ENCODE measurements at places on chromosomes 6 and 20. TPM values are rescaled to one million over a fixed set of nuclear protein-coding genes. Genes with fewer than 3 reads are reported as not detected.

ISM1 gene
- 1.4 TPM for total RNA-seq

TCF15 gene
- total RNA-seq = 0.23 TPM

GFOD1 gene
- total RNA-seq = 12.3 TPM

CLVS2 gene
- not detected for total RNA-seq

LRRC73 gene
- total RNA-seq = 0.11 TPM

ZNF341 gene
- total RNA-seq = 5.0 TPM

WFDC10B gene
- total RNA-seq = not detected

INSM1 gene
- 0.76 TPM for total RNA-seq

DDX27 gene
- total RNA-seq = 45.2 TPM

IL17A gene
- not detected for total RNA-seq

MYCT1 gene
- total RNA-seq = not detected

GRM1 gene
- total RNA-seq = not detected

MUC22 gene
- total RNA-seq = not detected

GRCh38 chr20:56987986-56988385, 278.5 kb downstream of the BMP7 start:
- DNase-seq = no peak

DNA sequence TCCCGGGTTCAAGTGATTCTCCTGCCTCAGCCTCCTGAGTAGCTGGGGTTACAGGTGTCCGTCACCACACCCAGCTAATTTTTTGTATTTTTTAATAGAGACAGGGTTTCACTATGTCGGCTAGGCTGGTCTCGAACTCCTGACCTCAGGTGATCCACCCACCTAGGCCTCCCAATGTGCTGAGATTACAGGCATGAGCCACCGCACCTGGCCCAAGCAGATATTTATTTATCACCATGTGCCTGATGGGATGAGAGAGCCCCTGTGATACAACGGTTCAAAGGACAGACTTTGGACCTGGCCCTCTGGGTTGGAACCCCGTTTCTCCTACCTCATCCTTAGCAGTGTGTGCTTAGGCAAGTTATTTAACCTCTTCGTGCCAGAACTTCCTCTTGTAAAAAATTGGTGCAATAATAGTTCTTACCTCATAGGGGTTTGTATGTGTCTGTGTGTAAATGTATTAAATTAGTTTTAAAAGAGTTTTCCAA, 19.2 kb upstream of the STK38 start:
- DNase-seq = no peak

- no peak for DNase-seq
These were observed 263.4 kb downstream of the NKAIN2 start for GRCh38 chr6:124066946-124067552.

DNA sequence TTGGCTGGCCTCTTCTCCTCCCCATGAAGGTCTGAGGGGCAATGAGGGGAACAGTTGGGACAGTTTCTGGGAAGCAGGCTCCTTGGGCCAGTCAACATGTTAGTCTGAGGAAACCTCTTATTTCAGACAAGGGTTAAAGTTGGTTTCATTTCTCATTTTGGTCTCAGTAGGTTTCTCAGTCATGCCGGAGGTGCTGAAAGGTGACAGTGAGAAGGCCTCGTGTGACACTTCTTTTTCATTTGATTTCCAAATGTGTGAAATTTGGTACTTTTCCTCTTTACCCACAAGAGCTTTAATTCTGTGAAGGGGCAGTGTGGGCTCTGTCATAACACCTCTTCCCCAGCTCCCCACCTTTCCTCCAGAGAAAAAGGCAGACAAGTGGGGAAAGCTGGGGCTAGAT, 7.5 kb upstream of the GLP1R start:
- no peak for DNase-seq

DNA sequence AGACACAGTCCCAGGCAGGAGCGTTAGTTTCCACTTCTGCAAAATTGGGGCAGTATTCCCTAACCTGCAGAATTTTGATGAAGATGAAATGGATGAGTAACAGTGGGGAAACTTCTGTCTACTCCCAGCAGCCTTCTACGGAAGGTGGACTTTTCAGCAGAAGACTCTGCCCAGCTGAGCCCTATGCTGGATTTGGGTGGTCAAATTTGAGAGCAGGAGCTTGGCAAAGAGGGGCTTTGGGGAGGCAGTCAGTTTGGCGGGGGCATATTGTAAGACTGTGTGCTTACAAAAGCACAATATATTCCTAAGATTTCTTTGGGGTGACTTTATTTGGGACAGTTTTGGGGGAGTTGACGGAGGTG, 5.4 kb upstream of the SDCBP2 start:
- DNase-seq = no peak

- DNase-seq = no peak
These were observed 32.6 kb downstream of the HDGFL1 start for GRCh38 chr6:22601984-22602383.

DNA sequence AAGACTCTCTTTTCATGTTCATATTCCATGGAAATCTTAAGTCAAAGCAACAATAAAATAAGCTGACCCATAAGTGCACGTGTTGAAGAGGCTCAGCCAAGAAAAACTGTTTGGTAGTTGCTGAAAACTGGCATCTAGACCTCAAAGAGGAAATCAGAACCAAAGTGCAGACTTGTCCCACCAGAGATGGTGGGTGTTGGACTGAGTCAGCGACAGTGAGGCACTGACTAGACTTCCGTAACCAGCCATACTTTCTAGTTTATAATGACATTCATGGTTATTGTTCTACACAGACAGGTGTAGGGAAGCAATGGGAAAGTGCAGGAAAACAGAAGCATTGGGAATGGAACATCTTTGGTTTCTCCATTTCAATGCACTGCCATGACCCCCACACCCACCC, 175.7 kb upstream of the AGPAT4 start:
- no peak for DNase-seq

- DNase-seq = no peak
These were observed 76.7 kb downstream of the GPR6 start for GRCh38 chr6:110054664-110055386.

GRCh38 chr6:137430954-137431353, 63.2 kb downstream of the OLIG3 start:
- no peak for DNase-seq

GRCh38 chr6:142669471-142670351, 275.3 kb downstream of the HIVEP2 start:
- DNase-seq = no peak

GRCh38 chr20:50993876-50994275, 29.0 kb downstream of the KCNG1 start:
- DNase-seq = no peak

DNA sequence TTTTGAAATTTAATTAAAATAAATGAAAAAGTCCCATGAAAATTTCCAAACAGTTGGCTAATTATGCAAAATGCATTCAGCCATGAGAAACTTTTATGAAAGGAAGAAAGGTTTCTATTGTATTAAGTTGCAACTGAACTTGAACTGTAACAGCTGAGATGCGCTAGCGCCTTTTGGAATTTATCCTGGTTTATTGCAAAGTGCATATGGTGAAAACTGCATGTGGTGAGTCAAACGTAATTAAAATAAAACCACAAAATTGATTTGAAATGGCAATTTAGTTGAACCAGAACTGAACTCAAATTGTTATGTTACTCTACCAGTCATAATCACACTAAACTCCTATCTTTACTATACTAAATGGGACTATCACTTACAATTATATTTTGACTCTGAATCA, 46.4 kb upstream of the COL21A1 start:
- DNase-seq = no peak

- DNase-seq = no peak
These were observed 721.1 kb downstream of the QKI start for GRCh38 chr6:164135511-164136132.

- no peak for DNase-seq
These were observed 3.9 kb upstream of the PRDM13 start for GRCh38 chr6:99602520-99603420.

DNA sequence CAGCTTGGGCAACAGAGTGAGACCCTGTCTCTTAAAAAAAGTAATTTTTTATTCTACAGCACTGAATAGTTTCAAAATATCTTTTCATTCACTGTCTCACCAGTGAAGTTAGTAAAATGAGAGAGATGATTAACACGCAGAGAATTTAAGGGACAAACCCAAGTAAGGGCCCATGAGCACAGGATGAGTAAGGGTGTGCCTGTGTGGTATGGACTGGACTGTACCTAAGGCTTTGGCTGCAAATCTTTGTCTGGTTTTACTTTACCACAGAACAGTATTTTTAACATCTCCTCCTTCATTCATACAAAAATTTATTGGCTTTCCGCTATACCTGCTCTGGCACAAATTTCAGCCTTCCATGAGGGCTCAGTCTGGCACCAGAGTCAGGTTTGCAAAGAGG, 433.3 kb downstream of the UTRN start:
- DNase-seq = no peak

- DNase-seq = peak; percentile 9
These were observed 45.8 kb downstream of the QKI start for GRCh38 chr6:163460307-163460782.

GRCh38 chr6:11042750-11043377, 1.2 kb downstream of the ELOVL2 start:
- no peak for DNase-seq

- no peak for DNase-seq
These were observed 420.9 kb downstream of the CDKAL1 start for GRCh38 chr6:20955131-20955530.

DNA sequence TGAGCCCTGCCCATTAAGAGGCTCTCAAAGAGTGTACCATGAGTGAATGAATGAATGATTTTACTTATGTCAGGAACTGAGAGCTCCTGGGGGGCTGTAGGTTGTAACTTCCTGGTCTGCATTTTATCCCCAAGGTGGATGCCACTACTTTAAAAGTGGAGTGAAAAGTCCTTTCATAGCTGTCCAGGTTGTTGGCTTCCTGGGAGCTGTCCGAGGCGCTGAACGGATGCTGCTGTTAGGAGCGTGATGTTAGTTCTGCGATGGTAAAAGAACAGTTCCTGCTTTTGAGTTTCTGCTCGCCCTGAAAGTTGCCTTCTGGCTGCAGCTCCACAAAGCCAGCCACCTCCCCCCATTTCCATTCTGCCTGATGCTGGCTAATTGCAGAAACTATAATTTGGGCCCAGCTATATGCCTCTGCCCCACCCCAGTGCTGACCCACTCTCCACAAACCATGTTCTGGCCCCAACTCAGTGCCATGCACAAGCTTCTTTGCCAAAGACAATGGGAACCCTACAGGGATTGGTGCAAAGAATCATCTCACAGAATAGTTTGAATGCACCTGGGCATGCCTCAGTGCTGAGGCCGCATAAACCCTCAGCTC, 330.9 kb upstream of the CDH4 start:
- DNase-seq = no peak

DNA sequence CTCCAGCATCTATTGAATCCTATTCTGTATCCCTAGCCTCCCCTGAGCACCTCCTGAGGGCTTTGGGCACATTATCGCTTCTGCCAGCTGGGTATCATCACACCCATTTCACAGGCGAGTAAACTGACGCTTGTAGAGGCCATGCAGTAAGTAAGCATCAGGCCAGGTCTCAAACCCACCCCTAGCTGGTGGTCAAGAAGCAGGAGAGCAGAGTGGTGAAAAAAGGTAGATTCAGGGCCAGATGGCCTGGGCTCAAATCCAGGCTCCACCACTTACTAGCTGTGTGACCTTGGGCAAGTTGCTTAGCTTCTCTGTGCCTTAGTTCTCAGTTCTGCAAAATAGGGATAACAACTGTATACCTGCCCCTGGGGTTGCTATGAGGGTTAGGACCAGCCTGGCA, 19.9 kb downstream of the GRM4 start:
- DNase-seq = no peak

DNA sequence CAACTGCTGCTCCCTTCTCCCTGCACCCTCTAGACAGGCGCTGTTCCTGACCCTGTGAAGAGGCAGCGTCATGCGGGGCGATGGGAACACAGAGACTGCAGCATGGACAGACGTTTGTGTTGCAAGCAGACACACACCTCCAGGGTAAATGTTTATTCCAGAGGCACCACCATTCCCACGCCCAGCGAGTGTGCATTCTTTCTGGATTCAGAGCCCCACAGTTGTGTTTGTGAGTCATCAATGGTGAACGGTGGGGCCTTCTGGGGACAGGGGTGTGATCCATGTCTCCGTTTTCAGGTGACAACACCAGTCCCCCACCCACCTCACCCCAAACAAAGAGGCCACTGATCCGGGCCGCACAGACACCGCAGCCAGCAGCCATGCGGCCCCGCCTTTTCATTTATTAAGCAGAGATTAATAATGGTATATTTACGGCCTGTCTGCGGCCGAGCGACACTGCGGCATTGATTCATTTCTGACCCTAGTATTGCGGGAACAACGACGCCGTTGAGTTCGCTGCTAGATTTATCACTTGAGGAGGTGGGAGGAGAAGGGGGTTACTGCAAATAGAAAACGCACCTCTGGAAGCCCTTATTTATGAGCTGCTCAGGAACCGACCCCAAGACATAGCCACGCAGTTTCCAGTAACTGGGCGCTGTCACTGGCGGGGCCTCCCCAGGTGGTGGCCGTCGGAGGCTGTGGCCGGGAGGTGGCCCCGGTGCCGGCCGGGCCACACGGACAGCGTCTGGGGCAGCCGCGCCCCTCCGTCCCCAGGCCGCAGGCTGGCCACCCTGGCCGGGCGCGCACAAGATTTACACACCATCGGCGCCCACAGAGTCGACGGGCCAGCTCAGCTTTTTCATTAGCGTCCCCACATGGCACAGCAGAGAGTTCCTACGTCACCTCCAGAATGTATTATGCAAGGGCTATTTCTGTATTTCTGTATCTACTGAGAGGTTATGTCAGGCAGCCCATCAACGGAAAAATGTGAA, 367.6 kb downstream of the THBS2 start:
- no peak for DNase-seq

GRCh38 chr20:23686046-23686750, 2.6 kb downstream of the CST4 start:
- no peak for DNase-seq

DNA sequence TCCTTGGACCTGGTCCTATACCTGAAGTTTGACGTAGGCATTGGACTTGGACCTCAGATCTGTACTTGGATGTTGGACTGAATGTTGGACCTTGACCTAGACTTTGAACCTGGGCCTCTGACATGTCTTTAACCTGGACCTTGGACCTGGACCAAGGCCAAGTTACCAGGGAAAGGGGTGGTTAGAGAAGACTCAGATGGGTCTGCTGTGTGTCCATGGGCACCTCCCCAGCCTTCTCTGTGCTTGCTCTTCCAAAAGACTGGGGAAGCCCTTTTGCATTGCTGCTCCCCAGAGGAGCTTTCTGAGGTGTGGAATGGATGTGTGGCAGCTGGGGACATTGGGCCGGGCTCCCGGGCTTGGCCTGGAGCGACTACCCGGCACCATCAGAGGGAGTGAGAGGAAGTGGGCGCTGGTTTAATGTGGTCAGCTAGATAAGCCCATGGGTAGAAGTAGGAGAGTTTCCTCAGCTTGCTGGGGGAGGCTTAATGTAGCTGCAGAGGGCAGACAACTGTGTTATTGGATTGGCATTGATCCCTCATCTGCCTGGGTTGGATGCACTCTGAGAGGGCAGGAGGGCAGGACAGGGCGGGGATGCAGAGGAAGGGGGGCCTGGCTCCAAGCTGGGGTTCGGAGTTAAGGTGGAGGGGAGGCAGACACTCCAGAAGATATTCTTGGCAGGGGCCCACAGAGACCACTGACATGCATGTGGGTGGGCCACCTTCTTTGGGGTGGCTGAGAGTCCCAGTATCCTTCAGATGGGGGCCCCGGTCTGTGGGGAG, 4.2 kb downstream of the SCRT2 start:
- no peak for DNase-seq

- no peak for DNase-seq
These were observed 211.0 kb upstream of the ARG1 start for GRCh38 chr6:131362070-131362469.

All from activated CD8-positive, alpha-beta T cell treated with anti-CD3 and anti-CD28 coated beads for 36 hours (primary cell).